ENCODE measurements at places on chromosomes 7 and 10. TPM values are rescaled to one million over a fixed set of nuclear protein-coding genes. Genes with fewer than 3 reads are reported as not detected.

- peak; percentile 31 for DNase-seq
Measured at GRCh38 chr7:17144322-17144721, 154.1 kb upstream of the AHR start.

DNA sequence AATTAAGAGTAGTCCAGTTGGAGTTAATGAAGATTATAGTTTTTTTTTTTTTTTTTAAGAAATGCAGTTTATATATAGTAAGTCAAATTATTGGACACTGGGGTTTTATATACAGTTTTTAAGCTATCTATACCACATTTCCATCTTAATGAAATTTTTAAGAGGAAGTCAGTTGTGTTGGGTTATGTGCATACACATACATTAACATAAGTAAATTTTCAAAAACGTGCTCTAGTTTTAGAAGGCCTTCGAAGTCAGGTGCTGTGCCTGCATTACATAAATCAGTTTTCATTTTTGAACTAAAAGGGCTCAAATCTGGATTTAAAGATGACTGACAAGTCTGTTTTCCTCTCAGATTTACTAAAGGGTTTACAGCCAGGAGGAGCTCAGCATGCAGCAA, 47.6 kb upstream of the FMC1 start:
- no peak for DNase-seq

DNA sequence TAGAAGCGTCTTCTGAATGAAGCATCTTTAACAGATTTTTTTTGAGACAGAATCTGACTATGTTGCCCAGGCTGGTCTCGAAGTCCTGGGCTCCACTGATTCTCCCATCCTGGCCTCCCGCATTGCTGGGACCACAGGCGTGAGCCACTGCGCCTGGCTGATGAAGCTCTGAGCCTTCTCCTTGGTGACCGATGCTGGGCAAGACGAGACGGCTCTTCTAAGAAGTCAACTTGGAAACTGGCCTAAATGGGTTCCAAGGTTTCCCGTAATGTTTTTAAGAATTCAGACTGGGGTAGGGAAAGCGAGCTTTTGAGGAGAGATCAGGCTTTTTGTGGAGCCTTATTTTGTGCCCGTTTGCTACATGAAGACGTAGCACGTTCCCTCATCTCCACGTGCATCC, 224.5 kb downstream of the ZMYND11 start:
- DNase-seq: no peak

- peak; percentile 13 for DNase-seq
Measured at GRCh38 chr7:133484086-133484485, 231.2 kb downstream of the EXOC4 start.

DNA sequence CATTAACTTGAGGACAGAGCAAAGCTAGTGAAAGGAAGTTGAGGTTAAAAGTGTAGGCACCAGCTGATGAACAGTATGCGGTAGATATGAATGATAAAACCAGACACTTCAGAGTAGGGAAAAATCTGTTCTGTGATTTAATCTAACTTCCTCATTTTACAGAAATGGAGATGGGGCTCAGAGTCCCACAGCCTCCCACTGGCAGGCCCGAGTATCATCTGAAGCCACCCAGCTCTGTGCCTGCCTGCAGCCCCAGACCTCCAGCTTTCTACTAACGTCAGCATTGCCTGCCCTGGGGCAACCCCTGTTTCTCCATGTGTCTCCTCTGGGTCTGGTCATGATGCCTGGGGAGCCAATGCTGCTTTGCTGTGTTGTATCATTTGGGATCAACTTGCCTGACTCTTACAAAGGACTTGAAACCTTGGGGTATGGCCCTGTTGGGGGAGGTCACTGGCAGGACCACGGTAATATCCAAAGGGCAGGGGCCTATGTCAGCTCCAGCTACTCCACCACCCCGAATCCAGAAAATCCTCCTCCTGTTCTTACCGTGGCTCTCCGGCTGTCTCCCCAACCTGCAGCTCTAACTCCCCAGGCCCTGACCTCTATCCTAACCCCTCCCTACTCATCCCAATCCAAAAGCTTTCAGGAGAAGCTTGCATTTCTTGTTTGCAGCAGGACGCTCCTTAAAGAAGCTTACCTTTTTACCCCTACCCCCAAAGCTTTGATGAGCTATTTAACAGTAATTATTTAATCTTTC, 56.2 kb upstream of the NPY start:
- peak; percentile 3 for DNase-seq

DNA sequence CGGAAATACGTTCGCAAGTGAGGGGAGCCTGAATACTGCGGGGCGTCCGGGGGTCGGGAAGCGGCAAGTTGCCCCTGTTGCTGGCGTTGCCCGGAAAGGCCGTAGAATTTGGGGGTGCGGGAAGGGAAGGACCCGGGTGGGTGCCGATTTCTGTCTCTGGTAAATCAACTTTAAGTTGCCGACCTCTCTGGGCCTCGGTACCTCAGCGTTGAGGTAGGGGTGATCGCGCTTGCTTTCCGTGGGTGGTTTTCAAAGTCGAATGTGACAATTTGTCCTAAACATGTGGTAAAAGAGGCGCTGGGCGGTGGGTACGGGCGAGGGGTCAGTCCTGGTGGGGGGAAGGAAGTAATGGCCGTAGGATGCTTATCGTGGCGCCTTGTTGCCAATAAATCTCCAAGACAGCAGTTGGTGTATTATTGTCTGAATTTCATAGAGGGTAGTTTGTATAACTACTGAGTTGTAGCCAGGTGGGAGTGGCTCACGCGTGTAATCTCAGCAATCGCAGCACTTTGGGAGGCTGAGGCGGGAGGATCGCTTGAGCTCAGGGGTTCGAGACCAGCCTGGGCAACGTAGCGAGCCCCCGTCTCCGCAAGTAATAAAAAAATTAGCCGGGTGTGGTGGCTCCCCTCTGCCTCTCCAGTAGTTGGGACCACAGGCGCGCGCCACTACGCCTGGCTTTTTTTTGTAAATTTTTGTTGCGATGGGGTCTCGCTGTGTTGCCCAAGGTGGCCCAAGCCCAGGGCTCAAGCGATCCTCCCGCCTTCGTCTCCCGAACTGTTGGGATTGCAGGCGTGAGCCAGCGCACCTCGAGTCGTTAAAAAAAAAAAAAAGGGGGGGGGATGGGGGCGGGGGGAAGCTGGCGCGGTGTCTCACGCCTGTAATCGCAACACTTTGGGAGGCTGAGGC, 644 bp downstream of the BUD23 start:
- no peak for DNase-seq

DNA sequence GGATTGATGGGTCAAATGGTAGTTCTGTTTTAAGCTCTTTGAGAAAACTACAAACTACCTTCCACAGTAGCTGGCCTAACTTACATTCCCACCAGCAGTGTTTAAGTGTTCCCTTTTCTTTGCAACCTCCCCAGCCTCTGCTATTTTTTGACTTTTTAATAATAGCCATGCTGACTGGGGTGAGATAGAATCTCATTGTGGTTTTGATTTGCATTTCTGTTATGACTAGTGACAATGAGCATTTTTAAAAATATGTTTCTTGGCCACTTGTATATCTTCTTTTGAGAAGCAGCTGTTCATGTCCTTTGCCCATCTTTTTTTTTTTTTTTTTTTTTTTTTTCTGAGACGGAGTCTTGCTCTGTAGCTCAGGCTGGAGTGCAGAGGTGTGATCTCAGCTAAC, 155.2 kb upstream of the BMPER start:
- DNase-seq: no peak

GRCh38 chr10:63634488-63635065, 113.4 kb downstream of the REEP3 start:
- DNase-seq: no peak

DNA sequence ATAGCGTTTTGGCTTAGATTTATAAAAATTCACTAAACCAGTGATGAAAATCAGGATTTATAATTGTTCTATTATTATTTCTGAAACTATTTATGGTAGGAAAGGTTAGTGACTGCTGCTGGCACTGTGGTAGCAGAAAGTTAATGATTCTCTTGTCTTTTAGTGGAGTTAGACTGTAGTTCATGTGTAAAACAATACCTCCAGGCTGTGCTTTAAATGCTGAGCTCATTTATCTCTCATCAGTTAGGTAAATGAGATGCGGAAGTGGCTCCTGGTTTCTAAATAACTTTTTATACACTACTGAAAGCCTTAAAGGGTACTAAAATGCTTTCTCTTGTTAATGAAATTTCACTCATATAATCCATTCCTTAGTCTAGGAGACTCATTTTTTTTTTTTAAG, 326.8 kb upstream of the POT1 start:
- no peak for DNase-seq

GRCh38 chr7:105978035-105978434, 15.0 kb downstream of the CDHR3 start:
- DNase-seq: no peak

DNA sequence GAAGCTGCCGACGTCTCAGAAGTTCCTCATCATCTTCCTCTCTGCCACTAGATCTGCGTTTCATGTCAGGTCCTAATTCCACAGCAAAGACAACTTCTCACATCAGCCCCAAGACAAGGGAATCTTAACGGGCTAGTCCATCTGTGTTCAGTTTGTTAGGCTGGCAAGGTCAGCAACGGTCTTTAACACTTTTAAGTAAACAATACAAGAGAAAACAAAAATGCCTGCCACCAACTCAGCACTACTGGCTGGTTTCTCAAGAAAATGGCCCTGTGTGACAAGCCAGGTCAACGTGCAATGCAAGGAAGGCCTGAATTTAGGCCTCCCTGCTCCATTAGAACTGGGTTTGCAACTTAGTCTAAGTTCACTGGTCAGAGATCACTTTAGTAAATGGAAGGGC, 41.0 kb upstream of the AFAP1L2 start:
- DNase-seq: no peak

DNA sequence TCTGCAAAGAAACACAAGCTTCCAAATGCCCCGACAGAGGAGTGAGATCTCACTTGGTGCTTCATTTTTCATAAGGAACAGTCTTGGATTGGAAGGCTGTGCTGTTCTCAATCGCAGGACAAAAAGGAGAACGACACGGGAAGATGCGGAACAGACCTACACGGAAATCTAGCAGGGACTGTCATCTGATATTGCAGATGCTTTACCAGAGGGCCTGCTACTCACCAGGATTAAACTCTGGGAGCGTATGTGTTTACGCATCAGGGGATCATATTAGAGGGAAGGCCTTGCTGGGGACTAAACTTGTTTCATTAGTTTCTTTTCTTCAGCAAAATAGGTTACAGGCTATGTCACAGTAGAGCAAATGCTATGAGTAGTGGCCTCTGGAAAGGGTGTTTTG, 82.8 kb upstream of the EEPD1 start:
- DNase-seq: no peak

DNA sequence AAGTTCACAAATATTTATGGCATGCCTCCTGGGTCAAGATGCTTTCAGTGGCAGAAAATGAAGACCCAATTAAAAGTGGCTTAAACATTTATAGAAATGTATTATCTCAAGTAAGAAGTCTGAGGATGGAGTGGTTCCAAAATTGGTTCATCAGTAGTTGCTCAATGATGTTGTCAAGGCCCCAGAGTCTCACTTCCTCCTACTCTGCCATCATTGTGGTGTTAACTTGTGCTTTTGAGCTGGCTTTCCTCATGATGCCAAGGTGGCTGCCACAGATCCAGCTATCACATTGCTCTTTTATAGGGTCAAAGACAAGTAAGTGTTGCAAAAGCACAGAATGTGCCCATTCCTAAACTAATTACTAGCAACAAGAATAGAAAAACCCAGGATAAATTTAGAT, 404.6 kb upstream of the NRP1 start:
- DNase-seq: no peak

DNA sequence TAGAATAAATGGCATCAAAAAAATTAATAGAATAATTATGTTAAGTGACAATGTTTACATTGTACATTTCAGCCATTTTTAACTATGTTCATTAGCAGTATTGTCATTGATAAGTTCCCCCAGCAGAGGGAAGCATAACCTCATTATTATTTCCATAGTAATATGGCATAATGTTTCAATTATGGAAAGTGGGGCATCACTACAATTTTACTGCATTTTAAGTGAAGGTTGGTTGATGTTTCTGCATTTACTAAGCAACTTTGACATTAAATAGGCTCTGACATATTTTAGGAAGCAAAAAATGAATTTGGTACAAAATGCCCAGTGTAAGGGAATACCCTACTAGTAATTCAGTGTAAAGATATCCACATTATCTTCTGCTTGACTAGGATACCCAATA, 218.3 kb downstream of the SEMA3A start:
- DNase-seq: peak; percentile 50

DNA sequence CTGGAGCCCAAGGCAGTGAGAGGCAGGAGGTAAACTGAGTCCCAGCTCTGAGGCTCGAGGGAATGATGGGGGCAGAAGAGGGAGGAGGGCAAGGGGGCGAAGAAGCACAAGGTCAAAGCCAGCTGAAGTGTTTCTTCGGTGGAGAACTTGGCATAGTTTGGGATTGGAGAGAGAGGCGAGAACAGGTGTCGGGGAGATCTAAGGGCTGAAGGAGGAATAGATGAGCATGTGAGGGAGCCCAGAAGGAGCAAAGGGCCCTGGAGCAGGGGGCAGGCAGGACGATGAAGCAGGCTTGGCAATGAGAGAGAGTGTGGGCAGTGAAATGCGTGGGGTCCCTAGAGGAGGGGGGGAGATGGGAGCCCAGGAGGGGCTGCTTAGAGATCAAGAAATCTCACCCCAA, 35.9 kb downstream of the SH3PXD2A start:
- no peak for DNase-seq

DNA sequence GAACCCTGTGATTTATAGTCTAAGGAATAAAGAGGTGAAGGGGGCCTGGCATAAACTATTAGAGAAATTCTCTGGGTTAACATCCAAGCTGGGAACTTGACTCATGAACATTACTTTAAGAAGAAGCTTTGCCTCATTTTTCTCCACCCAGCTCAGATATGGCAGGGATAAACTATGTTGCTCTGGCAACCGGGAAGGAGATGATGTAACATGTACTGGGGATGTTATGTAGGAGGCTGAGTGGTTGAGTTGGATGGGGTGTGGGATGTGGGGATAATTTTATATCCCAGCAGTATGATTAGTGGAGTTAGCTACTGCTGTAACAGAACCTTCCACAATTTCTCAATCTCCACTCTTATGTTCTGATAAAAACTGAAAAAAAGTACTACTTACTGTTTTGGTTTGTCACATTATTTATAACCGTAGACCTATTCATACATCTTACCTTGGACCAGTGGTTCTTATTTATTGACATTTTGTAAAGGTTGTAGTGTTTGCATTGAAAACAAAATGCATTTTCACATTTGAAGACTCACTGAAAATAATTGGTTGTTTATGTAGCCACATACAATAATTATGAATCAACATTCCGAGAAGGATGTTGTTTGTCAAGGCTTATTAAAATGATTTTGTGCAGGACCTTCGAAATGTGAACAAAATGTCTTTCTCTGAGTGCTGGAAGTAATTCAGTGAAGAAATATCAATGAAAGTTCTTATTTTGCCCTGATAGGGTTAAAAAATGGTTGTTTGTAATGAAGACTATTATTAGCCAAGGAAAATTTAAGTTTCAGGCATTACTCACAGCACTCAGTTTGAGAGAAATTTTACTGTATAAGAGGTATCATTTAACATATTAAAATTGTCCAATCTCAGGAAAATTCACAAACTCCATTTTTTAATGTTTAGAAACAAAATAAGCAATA, 1.3 kb downstream of the OR2F2 start:
- no peak for DNase-seq

GRCh38 chr10:77072836-77073662, 564.6 kb downstream of the KCNMA1 start:
- DNase-seq: no peak

Gene CTTNBP2
- total RNA-seq: not detected

Gene CYP3A4
- not detected for total RNA-seq

Gene CLDN4
- total RNA-seq: not detected

Gene TFEC
- total RNA-seq: 0.35 TPM

Gene EGR2
- 87.8 TPM for total RNA-seq

Gene NEUROD6
- total RNA-seq: not detected

Gene AKR1C8
- not detected for total RNA-seq

Measured in CD8-positive, alpha-beta memory T cell (primary cell).